ENCODE measurements at places on chromosomes 7 and 10. TPM values are rescaled to one million over a fixed set of nuclear protein-coding genes. Genes with fewer than 3 reads are reported as not detected.

DOCK4 gene
- total RNA-seq: 34.2 TPM

- DNase-seq: no peak
Measured at GRCh38 chr10:124293616-124294449, 124.9 kb downstream of the OAT start.

EEPD1 gene
- total RNA-seq: 14.4 TPM

DNA sequence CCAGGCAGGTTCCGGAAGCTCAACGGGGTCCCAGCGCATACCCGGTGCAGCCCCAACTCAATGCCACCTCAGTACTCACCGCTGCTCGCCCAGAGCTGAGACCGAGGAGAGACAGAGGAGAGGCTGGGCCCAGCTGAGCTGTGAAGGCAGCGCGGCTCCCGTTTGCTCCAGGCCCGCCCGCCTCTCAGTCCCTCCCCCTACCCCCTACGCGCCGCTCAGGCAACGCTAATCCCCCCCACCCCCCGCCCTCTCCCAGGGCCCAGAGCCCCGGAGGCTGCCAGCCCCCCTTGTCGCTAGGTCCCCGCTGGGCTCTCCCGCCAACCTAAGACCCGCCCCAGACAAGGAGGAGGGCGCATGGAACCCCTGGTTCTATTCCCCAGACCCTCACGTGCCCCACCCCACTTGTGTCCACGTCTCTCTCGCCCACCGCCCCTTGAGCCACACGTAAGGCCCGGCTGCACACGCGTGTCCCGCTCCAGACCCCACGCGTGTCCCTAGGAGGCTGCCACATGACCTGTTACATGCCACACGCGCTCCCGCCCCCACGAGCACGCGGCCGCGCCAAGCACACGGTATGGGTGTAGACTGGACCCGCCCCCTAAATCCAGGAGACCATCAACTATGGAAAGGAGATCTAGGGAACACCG lies at the start of gene PSD:
Gene PSD, minus strand, starts transcription at position 164 of the 647 bp plus-strand sequence. CDS start 1,747 bp downstream, outside the sequence.
- DNase-seq: no peak

ATOH7 gene
- 0.23 TPM for total RNA-seq

DNA sequence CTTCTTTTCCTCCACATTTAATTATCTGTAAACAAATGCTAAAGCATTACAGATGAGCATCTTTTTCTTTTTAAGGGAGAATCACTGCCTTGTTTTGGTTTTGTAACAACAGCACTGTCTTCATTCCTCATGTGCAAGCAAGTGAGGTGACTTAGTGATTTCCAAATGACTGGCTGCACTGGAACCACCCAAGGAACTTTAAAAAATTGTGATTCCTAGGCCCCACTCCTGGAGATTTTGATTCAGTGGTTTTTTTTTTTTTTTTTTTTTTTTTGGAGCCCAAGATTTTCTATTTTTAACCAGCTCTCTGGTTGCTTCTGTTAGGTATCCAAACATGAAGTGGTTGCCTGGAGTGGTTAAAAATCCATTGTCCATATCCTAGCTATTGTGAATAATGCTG lies 176.2 kb downstream of the LRMDA start:
- DNase-seq: no peak

DNA sequence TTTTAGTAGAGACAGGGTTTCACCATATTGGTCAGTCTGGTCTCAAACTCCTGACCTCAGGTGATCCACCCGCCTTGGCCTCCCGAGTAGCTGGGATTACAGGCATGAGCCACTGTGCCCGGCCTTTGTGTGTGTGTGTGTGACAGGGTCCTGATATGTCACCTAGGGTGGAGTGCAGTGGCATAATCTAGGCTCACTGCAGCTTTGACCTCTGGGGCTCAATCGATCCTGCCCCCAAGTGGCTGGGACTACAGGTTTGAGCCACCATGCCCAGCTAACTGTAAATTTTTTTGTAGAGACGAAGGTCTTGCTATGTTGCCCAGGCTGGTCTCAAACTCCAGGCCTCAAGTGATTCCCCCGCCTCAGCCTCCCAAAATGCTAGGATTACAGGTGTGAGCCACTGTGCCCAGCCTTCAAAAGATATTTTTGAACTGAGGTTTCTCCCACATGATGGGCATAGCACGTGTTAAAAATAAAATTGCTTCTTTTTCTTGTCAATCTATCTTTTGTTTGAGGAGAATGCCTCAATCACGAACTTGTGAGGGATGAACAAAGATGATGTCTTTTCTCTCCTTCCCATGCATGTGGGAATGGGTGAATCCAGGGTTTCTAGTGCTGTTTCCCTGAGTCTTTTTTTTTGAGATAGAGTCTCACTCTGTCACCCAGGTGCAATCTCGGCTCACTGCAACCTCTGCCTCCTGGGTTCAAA lies 30.8 kb upstream of the PSAP start:
- DNase-seq: no peak

GRCh38 chr10:11081408-11081807 lies 63.7 kb downstream of the CELF2 start:
- DNase-seq: no peak

LRRC18 gene
- not detected for total RNA-seq

PPP3CB gene
- total RNA-seq: 65.6 TPM

- no peak for DNase-seq
Measured at GRCh38 chr7:112459645-112460044, 9.4 kb downstream of the IFRD1 start.

DNA sequence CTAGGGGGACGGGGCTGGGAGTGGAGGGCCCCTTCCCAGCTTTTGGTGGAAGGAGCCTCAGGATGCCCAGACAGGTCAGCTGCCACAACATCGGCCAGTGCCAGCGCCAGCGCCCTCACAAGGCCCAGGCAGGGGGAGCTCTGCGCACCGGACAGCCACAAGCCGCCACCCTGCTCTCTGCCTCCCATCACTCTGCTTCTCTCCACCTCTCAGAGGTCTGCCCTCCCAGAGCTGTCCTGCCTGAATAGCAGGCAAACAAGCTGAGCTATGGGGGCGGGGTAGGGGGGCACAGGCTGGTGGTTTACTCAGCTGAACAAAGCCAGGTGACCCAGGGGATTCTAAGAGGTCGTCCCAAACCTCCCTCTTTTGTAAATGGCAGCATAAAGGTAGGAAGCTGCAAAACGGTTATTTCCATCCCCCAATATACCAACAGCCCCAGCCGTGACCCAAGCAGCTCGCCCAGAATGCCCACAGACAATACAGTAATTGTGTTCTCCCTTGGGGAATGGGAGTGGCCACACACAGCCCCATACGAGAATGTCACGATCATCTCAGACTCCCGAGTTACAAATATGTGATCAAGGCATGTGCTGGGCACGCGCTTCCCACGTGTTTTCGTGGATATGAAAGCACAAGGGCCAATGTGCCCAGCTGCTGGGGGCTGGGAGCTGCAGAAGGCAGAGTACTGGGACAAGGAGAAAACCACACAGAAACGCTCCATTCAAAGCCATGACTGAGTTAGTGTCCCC lies 19.7 kb downstream of the FAM53B start:
- no peak for DNase-seq

CRPPA gene
- 2.1 TPM for total RNA-seq

TRRAP gene
- total RNA-seq: 36.7 TPM

PDGFA gene
- total RNA-seq: 114 TPM

DNA sequence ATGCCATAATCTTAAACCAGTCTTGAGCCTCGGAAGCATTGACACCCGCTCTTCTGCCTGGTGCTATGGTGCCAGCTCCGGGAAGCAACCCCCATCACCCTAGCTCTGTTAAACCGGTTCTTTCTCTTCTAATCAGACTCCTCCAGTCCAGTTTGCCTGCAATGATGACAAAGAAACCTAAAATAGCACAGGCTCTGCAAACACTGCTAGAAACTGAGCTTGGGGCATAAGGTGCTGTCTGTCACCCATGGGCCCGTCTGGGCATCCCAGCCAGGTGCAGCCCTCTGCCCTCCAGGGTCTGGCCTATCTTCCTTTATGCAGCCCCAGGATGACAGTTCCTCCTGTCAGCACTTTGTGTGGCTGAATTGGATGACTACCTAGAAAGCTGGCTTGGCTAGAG lies 14.2 kb upstream of the CAMK2G start:
- no peak for DNase-seq

DNA sequence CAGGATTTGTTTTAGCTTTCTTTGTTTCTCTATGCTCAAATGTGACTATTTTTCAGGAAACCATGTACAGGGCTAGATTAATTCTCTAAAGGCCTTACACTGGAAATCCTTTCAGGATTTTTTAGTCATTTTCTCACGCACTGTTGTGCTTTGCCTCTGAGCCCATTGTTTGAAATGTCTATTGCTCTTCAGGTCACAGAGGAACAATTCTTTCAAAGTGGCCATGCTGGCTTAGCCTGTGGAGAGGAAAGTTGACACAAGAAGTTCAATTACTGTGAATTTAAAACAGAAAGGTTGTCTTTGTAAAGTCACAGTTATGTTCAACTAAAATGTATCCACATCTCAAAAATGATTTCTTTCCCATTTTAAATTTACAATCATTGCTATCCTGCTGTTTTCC lies 1071.7 kb upstream of the POT1 start:
- DNase-seq: no peak

FAM25C gene
- total RNA-seq: not detected

GRCh38 chr10:18328941-18329340 lies 188.7 kb downstream of the CACNB2 start:
- DNase-seq: no peak

GRM3 gene
- not detected for total RNA-seq

BICC1 gene
- total RNA-seq: 46.8 TPM

DNA sequence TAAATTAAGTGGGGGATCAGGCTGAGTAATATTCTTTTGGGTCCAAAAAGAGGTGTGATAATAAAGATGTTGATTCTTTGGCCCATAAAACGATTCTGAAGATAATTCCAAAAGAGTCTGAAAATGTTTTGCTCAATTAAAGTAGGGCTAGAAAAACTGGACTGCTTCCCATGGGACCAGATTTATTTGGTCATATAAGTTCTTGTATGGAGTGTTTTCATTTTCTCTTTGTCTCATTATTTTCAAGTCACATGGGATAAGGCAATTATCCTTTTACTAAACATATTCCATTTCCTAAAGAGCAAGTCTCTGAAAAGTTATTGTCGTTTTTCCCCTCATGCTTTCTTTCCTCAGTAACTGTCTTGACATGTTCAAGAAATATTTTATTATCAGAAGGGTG lies 41.5 kb downstream of the CDK6 start:
- no peak for DNase-seq

- DNase-seq: no peak
Measured at GRCh38 chr10:94016727-94017714, 23.3 kb downstream of the PLCE1 start.

VWA2 gene
- not detected for total RNA-seq

GRCh38 chr7:80967917-80968297 lies 49.1 kb upstream of the SEMA3C start:
- DNase-seq: no peak

GRCh38 chr10:71324743-71325142 lies 5.7 kb downstream of the SLC29A3 start:
- DNase-seq: no peak

GRCh38 chr7:152974577-152974976 lies 215.0 kb downstream of the ACTR3B start:
- DNase-seq: no peak

DNA sequence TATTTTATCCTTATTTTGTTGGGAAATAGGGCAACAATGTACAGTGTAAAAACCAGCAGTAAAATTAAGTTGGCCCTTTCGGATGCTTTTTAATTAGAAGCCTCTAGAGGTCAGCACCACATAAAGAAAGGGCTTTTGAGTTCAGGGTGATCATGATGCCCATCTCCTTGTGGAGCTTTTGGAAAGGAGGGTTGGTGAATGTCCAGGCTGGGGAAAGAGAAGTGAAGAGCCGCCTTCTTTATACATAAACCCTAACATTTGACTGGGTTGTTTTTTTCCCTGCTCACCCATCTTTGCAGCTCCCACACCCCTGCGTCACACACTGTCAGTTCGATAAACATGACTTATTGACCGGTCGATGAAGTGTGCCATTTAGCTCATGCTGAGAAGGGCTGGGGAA lies 29.8 kb downstream of the MTURN start:
- DNase-seq: no peak

STRIP2 gene
- 0.58 TPM for total RNA-seq

DNA sequence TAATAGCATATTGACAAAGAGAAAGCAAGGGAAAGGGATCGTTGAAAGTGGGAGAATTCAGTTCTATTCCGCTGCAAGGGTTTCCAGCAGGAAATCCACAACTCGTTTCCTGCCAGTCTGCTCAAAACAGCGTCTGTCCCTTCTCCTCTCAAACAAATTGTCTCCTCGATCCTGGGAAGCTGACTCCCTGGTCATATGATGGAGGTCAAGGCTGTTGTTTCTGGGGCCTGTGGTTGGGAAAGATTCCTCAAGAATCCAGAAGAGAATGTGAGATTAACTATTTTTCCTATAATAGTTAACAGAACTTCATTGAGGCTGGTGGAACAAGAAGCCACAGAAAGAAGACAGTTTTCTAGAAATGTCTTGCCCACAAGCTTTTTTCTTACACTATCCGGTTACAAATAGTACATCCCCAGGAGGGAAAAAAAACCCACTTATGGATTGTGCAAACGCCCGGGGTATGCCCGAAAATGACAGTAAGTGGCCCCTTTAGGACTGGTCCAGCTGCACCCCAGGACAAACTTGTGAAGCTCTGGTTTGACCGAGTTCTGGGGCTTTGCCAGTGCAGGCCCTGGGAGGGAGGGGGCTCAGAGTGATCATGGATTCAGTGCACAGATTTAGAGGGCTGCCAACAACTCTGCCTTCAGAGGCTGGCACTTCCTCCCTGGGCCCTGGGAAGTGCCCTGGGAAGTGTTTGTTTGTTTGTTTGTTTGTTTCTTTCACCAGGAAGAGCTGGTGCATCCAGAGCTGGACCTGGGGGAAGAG lies 49.4 kb upstream of the CTBP2 start:
- DNase-seq: no peak

GRCh38 chr7:111215550-111215949 lies 124.6 kb downstream of the LRRN3 start:
- no peak for DNase-seq

- DNase-seq: no peak
Measured at GRCh38 chr10:35353395-35353794, 17.1 kb downstream of the CCNY start.

- peak; percentile 52 for DNase-seq
Measured at GRCh38 chr10:93198401-93199131, 124.9 kb downstream of the CYP26A1 start.

DNA sequence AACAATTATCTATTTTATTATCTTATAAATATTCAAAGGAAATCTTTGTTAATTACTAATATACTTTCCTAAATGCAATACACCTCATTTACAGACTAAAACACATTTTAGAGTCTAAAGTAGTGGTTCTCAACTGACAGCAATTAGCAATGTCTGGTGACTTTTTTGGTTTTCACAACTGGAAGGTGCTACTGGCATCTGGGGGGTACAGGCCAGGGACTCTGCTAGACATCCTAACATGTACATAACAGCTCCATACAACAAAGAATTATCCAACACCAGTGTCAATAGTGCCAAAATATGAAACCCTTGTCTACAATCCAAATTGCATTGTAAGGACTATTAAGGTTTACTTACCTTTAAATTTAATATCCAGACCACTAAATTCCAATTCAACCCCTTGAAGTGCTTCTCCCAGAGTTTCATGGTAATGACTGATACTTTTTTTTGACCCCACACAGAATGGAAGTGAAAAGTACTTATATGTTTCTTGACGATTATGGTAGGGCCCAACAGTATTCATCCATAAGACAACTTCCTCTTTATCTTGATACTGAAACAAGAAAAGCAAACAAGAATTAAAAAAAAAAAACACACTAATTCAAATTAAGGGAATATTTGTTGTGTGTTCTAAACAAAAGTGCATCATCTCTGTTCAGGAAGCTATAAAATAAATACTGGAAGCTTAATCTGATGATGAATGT lies 10.4 kb downstream of the TM9SF3 start:
- no peak for DNase-seq

Data from aorta (tissue), 5 donors.